Activated gamma-delta T cell treated with anti-CD3 and anti-CD28 coated beads, Interleukin-2, amount 50 U/mL, for 16 hours (primary cell): ENCODE measurements at places on chromosomes 3 and 15.
A peak's percentile ranks its signal among the peaks of the same experiment; 100 is the strongest.

DNA sequence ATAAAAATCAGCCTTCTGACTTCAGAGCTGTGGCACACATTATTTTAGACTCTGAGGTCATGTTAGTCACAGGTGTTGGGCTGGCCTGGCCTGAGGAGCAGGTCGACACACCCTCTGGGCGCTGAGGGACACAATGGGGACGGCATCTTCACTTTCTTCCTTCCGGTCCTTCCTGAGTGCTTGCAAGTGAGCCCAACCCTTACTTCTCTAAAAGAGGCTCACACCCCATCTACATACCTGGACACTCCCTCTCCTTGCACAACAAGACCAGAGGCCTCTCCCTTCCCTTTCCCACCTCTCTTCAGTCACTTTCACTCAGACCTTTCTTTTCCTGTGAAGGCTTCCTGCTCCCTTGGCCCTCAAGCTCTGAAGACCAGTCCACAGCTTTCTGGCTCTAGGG, 85.4 kb downstream of the XXYLT1 start:
- DNase-seq, result no peak

GRCh38 chr3:110623571-110623970, 448.0 kb upstream of the NECTIN3 start:
- no peak for DNase-seq

DNA sequence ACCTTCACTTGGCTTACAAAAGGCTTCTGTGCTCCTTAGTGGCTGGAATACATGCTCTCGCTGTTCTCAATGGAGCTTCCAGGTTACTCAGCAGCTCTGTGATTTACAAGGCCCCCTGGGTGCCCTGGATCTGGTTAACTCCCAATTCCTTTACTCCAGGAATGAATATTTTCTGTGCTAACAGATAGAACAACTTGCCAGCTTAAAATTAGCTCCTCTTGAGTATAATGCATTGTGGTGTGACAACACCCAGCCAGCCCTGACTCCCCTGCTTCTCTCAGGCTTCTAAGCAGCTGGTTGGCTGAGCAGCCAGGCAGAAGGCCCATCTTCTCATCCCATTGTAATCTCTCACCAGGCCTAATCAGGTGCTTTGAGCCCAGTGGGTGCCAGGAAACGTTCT, 246.4 kb downstream of the ALCAM start:
- no peak for DNase-seq

DNA sequence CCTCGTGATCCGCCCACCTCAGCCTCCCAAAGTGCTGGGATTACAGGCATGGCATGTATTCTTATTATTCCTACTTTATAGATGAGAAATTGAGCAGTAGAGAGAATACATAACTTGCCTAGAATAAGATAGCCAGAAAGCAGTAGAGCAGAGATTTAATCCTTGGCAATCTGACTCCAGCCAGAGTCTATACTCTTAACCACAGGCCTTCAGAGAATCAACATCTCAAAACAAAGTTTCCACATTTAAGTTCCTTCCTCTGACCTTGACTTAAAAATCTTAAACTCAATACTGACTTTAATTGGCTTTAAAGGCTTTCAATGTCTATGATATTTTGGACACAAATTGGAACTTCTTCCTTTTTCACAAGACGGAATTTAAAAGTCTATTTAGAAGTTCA, 37.1 kb downstream of the ZNF106 start:
- DNase-seq, result no peak

DNA sequence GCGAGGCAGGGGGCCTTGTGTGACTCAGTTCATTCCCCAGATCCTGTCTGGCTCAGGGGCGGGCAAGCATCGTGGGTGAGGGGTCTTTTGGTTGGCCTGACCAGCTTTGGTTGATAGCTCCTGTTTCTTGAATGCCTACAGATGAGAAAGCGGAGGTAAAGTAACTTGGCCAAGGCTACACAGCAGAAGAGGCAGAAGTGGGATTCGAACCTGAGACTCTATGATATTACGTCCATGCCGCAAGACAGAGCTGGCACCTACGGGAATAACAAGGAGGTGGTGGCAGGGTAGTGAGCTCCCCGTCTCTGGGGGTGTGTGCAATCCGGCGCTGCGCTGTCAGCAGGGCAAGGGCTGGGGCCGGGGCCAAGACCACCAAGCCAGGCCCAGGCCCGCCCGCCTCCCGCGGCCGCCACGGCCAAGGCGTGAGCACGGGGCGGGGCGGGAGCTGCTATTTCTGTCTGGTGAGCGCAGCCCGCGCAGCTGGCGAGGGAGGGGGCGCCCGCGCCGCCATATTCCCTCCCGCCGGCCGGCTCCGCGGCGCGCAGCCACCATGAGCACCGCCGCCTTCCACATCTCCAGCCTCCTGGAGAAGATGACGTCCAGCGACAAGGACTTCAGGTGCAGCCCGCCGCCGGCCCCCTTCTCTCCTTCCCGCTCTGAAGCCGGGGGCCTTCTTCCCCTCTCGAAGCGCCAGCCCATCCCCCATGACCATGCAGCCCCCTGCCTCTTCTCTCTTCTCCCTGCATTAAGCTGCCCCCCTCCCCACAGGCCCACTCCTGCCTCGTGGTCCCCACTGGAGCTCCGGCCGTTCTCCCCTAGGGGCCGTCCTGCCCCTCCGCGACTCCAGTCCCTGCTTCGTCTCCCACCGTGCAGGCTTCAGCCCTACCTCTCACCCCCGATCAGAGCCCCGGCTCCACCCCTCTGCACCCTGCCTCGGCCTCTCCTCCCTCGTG, at the start of gene CAND2:
CAND2 (plus strand) TSS at position 510 of the 953 bp plus-strand sequence; CDS start at position 551, 41 bp downstream.
- no peak for DNase-seq

GRCh38 chr3:73448761-73449301, 175.9 kb downstream of the PDZRN3 start:
- DNase-seq, result no peak

- DNase-seq, result no peak
These were observed 39.0 kb downstream of the FSIP1 start for GRCh38 chr15:39743611-39744010.

DNA sequence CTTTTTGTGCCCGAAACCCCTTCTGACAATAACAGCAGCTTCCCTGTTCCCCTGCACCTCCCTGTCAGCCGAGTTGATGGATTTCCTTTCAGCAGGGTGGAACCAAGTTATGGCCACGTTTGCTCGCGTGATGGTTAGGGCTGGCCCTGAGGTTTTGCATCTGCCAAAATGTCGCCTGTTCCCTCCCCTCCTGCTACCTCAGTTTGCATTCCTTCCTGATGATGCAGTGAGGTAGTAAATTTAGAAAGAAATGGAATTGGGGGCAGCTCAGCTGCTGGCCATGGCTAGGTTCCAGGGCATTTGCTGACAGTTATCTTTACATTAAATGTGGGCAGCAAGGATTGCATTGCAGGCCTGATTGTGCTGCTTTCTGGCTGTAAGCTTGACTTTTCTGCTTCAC, 13.2 kb downstream of the LIMD1 start:
- DNase-seq, result no peak

GRCh38 chr15:66711862-66712261, 9.8 kb downstream of the SMAD6 start:
- DNase-seq, result no peak

GRCh38 chr3:21859124-21860081, 108.4 kb upstream of the ZNF385D start:
- DNase-seq, result no peak

GRCh38 chr15:67033571-67034044, 31.8 kb upstream of the SMAD3 start:
- no peak for DNase-seq

DNA sequence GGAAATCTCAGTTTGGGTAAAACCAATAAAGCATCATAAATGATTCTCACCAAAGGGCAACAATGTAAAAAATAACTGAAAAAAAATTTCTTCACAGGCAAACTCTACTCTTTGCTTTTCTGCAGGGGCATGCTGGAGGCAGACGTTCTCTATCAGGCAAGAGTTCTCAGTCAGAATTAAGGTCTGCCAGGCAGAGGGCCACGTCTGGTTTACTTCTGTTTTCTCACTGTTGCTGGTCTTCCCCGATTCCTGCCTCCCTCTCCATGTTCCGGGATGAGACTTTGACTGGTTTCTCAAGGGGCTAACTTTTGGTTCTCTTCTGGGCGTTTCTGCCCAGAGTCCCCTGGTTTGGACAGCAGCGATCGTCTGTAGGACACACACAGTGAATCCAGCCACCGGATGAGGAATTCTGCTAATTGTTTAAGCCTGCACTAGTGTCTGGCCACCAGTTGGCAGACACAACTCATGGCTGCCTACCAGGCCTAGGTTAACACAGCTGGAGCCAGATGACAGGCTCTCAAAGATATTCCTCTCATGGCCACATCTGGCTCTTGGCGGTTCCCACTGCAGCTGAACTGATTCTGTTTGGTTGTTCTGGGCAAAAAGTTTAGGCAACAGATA, 273.1 kb downstream of the FOXP1 start:
- DNase-seq, result no peak

GRCh38 chr3:69032142-69032541, 18.7 kb upstream of the EOGT start:
- no peak for DNase-seq

DNA sequence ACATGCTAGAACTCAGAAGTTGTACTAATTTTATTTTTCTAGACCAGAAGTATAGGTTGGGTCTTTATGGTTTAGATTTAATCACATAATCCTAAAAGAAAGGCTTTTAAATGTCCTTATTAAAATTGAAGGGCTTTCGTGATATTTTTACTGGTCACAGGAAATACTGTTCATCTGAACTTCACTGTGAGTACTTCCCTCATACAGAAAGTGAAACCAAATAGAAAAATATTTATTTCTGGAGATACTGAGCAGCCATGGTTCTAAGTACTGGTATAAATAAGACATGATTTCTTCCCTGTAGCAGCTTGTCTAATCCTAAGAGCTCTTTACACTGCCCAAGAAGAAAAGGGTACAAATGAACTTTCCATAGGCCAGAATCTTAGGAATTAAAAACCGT, 2.0 kb downstream of the SNRK start:
- DNase-seq, result no peak

DNA sequence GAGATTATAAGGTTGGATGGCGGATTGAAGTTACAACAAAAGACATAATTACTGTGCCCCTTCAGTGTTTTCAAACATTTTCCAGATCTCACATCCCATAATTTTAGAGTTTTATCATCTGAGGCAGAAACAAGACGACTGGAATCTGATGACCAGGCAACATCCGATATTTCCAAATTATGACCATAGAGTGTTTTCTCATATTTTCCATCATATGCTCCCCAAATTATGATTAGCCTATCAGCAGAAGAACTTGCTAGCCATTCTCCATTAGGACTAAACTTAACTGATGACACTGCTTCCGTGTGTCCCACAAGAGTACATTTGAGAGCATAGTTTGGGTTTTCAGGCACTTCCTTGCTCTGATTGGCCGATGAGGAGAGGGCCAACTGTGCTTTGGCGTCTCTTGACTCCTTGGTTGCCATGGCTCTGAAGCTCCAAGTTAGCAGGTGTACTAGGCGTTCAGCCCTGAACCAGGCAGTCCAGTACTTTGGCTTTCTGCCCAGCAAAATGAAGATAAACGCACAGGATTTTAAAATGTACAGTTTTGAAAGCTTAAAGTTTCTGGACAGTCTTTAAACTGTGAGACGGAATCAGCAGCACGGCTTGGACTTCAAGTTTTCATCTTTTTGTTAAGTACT, 638 bp downstream of the WDR5B start:
- DNase-seq, result no peak

DNA sequence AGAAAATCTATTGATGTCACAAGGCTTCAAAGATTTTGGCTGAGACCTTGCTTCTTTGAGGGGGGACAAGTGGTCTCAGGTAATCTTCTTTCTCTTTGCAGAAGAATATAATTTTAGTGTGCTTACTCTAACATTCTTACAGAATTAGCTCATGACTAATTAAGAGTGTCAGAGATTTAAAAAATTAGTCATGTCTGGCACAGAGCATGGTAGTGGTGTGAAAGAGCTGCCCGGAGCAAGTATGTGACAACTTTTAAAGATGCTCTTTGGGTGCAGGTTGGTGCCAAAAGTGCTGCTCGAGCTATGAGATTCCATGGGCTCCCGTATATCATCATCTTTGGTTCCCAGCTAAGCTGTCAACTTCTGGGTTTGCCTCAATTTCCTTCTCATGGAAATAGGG, 31.1 kb downstream of the CYP19A1 start:
- DNase-seq, result no peak

GRCh38 chr3:79253704-79254103, 514.1 kb downstream of the ROBO1 start:
- no peak for DNase-seq

- peak; percentile 68 for DNase-seq
These were observed 276.6 kb downstream of the RPLP1 start for GRCh38 chr15:69729167-69729748.

DNA sequence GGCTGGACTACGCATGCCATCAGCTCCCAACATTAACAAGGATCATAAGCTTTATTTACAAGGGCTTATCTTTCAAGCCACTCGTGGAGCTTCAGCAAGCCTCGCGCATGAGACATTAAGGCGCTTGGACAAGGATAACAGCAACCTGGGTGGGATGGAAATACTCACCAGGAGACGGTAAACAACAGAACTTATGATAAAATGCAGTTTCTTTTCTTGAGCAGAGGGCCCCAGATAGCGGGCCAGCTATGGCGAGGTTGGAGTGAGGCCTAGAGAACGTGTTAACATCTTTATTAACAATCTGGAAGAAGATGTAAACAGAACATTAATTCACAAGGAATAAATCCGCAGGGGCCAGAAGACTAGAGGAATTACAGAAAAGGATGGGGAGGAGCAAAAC, 158.2 kb downstream of the NTRK3 start:
- DNase-seq, result no peak

GRCh38 chr3:9033867-9034266, 70.6 kb upstream of the RAD18 start:
- DNase-seq, result no peak

GRCh38 chr15:53976844-53977392, 1.3 kb upstream of the UNC13C start:
- no peak for DNase-seq

- no peak for DNase-seq
These were observed 125.0 kb downstream of the PDZRN3 start for GRCh38 chr3:73499787-73500186.

GRCh38 chr3:16301507-16301906, 36.5 kb downstream of the OXNAD1 start:
- DNase-seq, result no peak

- DNase-seq, result no peak
These were observed 26.4 kb upstream of the ACP3 start for GRCh38 chr3:132290833-132291232.

DNA sequence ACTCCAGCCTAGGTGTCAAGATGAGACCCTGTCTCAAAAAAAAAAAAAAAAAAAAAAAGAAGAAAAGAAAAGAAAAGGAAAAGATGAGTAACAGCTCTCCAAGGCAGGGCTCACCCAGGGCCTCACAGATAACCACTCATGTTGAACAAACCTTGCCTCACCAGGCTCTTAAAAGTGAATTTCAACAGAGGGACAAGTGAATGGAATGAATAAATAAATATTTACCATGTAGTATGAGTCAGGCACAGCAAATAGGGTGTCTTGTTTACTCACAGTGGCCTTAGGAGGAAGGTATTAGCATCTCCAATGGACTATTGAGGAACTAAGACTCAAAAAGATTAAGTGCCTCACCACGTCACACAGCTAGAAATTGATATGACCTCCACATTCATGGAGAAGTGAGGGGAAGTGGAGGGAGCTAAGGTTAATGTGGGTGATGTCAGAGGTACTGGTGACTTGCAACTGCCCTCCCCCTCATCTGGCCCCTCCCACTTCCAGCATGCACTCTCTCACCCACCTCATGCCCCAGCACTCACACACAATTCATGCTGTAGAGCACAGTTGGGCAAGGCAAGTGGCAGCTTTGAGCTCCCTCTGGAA, 255.5 kb downstream of the UACA start:
- no peak for DNase-seq

GRCh38 chr3:152100491-152101132, 168.1 kb upstream of the MBNL1 start:
- no peak for DNase-seq
